ENCODE measurements at places on chromosomes 16 and 17. TPM values are rescaled to one million over a fixed set of nuclear protein-coding genes. Genes with fewer than 3 reads are reported as not detected.

Gene FGF11
- 15.0 TPM for total RNA-seq

Gene SEZ6L2
- 43.5 TPM for total RNA-seq

Gene ZNF23
- 10.2 TPM for total RNA-seq

Gene TNFRSF13B
- total RNA-seq = not detected

Gene ANKS4B
- 0.13 TPM for total RNA-seq

Gene ANKFY1
- 44.9 TPM for total RNA-seq

GRCh38 chr17:81094509-81095382, 59.8 kb downstream of the BAIAP2 start:
- H3K27me3 ChIP-seq = no peaks in the 10 kb centered on the region
- H3K27ac ChIP-seq = no peak overlapping the region
- peak; percentile 73 for DNase-seq
- peaks cover 7% of the 10 kb centered on the region for H3K4me1 ChIP-seq

DNA sequence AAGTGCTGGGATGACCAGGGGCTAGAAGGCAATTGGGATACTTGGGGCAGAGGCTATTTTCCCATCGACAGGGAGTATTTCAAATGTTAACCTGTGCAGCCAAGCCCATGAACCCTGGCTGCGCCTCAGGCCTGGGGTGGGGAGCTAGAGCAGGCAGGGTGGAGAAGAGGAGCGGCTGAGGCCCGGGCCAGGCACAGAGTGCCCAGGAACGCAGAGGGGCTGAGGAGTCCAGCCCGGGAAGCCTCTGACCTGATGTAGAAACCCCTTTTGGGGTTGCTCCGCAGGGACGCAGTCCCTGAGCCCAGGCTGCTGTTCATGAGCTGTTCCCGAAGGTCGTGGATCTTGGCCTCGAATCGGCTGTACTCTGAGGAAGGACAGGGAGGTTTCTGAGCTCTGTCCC, 16.8 kb upstream of the ASGR1 start:
- no peaks in the 10 kb centered on the region for H3K4me1 ChIP-seq
- no peaks in the 10 kb centered on the region for H3K27me3 ChIP-seq
- H3K36me3 ChIP-seq = peaks cover 16% of the 10 kb centered on the region
- H3K4me3 ChIP-seq = no peak overlapping the region

- peak overlapping the region; percentile 59 for H3K27ac ChIP-seq
- H3K36me3 ChIP-seq = no peaks in the 10 kb centered on the region
- no peaks in the 10 kb centered on the region for H3K4me1 ChIP-seq
- H3K4me3 ChIP-seq = peak overlapping the region; percentile 82
Observed at GRCh38 chr17:30292286-30292858, 628 bp upstream of the BLMH start.

DNA sequence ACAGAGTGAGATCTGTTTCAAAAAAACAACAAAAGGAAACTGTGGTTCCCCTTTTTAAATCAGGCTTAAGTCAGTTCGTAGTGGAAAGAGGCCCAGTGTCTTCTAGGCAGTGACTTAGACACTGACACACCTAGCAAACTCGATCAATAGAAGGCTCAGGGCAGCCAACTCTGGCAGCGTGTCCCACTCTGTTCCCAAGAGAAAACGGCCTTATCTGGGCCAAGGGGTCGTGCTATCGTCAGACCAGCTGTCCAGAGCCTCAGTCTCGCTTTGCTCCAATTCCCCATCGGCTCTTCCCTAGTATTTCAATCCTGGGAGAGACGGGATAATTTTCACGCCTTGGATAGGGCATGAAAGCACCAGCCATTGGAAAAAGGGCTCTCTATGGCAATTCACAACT, 72.9 kb downstream of the SLC5A11 start:
- DNase-seq = no peak
- no peak overlapping the region for H3K27ac ChIP-seq
- peaks cover 7% of the 10 kb centered on the region for H3K4me1 ChIP-seq
- H3K27me3 ChIP-seq = no peaks in the 10 kb centered on the region
- H3K4me3 ChIP-seq = no peak overlapping the region

DNA sequence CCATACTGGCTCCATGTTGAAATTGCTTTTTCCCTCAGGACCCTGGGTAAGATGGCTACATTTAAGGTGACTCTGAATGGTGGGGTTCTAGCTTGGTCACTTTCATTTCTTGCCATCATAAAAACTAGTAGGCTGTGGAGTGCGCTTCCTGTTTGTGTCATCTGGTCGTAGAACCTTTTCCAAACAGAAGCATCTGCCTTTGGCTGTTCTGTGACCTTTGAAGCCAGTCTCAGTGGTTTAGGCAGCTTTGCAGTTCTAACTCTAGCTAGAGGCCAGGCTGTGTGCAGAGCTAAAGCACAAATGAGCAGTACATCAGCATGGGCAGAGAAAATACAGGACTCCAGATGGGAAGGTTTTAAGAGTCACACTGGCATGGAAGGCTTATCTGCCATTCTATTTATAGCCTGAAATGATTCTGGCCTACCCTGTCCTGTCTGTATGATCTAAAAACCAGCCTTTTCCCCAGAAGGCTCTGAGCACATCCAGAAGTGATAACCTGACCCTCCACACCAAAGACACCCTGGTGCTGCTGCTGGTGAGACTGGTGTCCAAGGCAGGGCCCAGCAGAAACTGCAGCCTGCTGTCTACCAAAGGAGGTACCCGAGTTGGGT, 8.6 kb downstream of the ESRP2 start:
- no peak for DNase-seq
- no peak overlapping the region for H3K4me3 ChIP-seq
- no peaks in the 10 kb centered on the region for H3K4me1 ChIP-seq

DNA sequence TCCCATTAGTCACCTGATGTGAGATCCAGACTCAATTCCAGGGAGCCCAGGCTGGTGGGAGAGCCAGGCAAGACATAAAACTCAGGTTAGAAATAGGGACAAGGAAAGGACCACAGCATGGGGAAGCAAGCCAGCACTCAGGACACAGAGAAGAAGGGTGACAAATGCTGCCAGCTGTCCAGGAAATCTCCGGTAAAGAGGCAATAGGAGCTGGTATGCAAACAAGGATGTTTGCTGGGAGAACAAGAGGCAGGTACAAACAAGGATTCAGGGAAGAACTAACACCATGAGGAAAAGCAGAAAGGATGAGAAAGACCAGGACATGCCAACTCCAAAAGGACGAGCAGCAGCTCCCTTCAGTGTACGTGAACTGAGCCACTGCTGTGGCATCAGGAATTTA, 10.2 kb upstream of the TXNDC11 start:
- no peaks in the 10 kb centered on the region for H3K27me3 ChIP-seq
- no peaks in the 10 kb centered on the region for H3K4me1 ChIP-seq
- no peak overlapping the region for H3K4me3 ChIP-seq
- no peak overlapping the region for H3K27ac ChIP-seq

- no peaks in the 10 kb centered on the region for H3K27me3 ChIP-seq
- no peak overlapping the region for H3K4me3 ChIP-seq
- no peaks in the 10 kb centered on the region for H3K4me1 ChIP-seq
- no peak overlapping the region for H3K27ac ChIP-seq
- no peak for DNase-seq
- H3K36me3 ChIP-seq = peaks cover 5% of the 10 kb centered on the region
Observed at GRCh38 chr16:70734522-70735095, 48.8 kb upstream of the MTSS2 start.

DNA sequence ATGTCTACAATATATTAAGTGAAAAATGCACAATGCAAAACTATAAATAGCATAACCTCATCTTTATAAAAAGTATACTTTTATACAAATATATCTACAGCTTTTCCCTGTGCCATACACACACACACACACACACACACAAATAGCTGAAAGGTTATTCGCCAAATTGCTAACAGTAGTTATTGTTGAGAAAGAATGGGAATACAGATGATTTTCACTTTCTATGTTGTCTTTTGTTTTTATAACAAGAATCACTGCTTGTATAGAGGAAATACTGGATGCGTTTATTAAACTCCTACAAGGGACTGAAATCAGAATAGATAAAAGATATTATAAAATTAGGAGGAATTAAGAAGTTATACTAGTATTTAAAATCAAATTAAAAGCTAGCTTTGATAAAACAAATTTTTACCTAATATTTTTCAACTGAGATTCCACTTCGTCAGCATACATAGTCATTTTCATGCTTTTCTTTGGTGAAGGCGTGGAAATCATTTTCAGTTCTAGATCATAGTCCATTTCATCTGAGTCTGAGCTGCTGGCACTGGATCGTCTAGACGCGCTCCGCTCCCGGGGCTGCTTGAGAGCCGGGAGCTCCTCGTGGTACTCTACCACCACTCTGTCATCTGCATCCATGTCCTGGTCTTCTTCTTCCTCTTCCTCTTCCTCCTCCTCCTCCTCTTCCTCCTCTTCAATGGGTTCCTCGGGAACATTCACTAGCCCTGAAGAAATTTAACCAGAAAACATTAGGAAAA, 17.0 kb upstream of the ITGAE start:
- no peaks in the 10 kb centered on the region for H3K4me1 ChIP-seq
- DNase-seq = no peak
- H3K4me3 ChIP-seq = no peak overlapping the region
- peaks cover 82% of the 10 kb centered on the region for H3K36me3 ChIP-seq
- H3K27me3 ChIP-seq = no peaks in the 10 kb centered on the region

DNA sequence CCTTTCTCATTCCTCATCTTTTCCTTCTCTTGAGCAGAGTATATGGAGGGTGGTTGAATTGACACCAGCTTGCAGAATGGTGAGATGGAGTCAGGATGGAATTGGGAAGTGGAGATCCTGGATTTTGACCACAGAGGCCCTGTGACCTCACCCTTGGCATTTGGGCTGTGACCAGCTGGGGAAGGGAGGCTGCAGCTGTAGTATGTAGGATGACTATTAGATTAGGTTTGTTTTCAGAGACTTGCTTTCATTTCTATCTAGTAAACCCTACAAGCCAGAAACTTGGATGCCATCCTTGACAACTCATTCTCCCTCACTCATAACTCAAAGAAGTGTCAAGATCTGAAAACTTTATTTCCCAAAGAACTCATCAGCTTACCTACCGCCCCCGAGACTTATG, 5.9 kb downstream of the GNGT2 start:
- H3K27me3 ChIP-seq = no peaks in the 10 kb centered on the region
- H3K36me3 ChIP-seq = no peaks in the 10 kb centered on the region
- DNase-seq = no peak
- no peak overlapping the region for H3K27ac ChIP-seq

GRCh38 chr16:78768226-78768625, 668.8 kb downstream of the WWOX start:
- H3K36me3 ChIP-seq = no peaks in the 10 kb centered on the region
- no peak overlapping the region for H3K27ac ChIP-seq
- no peak overlapping the region for H3K4me3 ChIP-seq
- no peaks in the 10 kb centered on the region for H3K27me3 ChIP-seq

DNA sequence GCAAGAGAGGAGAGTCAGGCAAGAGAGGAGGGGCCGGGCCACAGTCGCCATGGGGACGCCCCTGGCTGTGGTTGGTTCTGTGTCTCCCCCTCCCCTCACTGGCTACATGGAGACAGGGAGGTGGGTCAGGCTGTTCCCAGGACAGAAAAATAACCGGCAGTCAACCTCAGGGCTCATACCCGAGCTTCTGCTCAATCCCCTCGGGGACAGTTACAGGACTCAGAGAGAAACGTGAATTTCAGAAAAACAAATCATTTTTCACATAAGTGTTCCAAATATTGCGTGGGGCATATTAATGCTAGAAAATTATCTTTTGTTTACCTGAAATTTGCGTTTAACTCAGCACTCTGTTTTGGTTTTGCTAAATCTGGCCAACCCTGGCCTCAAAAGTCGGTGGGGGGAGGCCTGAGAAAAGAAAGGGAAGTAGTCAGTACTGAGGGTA, 22.2 kb upstream of the CPSF4L start:
- H3K27me3 ChIP-seq = no peaks in the 10 kb centered on the region
- DNase-seq = peak; percentile 23
- H3K4me1 ChIP-seq = peaks cover 4% of the 10 kb centered on the region
- H3K36me3 ChIP-seq = peaks cover 3% of the 10 kb centered on the region

DNA sequence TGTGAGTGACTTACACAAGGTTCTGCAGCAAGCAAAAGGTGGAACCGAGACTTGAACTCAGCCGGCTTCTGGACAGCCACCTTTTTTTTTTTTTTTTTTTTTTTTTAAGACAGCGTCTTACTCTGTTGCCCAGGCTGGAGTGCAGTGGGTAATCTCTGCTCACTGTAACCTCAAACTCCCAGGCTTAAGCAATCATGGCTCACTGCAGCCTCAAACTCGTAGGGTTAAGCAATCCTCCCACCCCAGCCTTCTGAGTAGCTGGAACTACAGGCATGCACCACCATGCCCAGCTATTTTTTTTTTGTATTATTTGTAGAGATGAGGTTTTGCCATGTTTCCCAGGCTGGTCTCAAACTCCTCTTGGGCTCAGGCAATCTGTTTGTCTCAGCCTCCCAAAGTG, 55.2 kb upstream of the GOT2 start:
- H3K36me3 ChIP-seq = no peaks in the 10 kb centered on the region
- H3K27me3 ChIP-seq = no peaks in the 10 kb centered on the region
- H3K4me3 ChIP-seq = no peak overlapping the region
- H3K27ac ChIP-seq = no peak overlapping the region
- no peak for DNase-seq

- no peak for DNase-seq
- no peaks in the 10 kb centered on the region for H3K27me3 ChIP-seq
- no peak overlapping the region for H3K4me3 ChIP-seq
- peak overlapping the region; percentile 60 for H3K27ac ChIP-seq
- H3K36me3 ChIP-seq = peaks cover 7% of the 10 kb centered on the region
- peaks cover 13% of the 10 kb centered on the region for H3K4me1 ChIP-seq
Observed at GRCh38 chr17:82889496-82890338, 49.9 kb upstream of the ZNF750 start.

DNA sequence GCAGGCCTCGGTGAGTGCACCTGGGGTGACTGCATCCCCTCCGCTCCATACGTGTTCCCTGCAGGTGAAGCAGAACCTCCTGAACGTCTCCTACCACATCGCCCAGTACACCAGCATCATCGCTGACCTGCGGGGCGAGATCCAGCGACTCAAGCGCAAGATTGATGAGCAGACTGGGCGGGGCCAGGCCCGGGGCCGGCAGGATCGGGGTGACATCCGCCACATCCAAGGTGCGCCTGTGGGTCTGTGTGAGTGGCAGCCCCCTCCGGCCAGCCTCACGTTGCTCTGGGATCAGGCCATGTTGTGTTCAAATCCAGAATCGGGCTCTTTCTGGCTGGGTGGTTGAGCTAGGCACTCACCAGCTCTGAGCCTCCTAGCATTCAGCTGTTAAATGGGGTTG, 12.5 kb downstream of the BTBD17 start:
- no peak overlapping the region for H3K4me3 ChIP-seq
- H3K27ac ChIP-seq = no peak overlapping the region
- no peak for DNase-seq
- H3K4me1 ChIP-seq = peaks cover 6% of the 10 kb centered on the region
- H3K36me3 ChIP-seq = no peaks in the 10 kb centered on the region
- peaks cover 35% of the 10 kb centered on the region for H3K27me3 ChIP-seq

Measured in H1 (cell line).